ENCODE measurements at places on chromosomes 6 and 20.

DNA sequence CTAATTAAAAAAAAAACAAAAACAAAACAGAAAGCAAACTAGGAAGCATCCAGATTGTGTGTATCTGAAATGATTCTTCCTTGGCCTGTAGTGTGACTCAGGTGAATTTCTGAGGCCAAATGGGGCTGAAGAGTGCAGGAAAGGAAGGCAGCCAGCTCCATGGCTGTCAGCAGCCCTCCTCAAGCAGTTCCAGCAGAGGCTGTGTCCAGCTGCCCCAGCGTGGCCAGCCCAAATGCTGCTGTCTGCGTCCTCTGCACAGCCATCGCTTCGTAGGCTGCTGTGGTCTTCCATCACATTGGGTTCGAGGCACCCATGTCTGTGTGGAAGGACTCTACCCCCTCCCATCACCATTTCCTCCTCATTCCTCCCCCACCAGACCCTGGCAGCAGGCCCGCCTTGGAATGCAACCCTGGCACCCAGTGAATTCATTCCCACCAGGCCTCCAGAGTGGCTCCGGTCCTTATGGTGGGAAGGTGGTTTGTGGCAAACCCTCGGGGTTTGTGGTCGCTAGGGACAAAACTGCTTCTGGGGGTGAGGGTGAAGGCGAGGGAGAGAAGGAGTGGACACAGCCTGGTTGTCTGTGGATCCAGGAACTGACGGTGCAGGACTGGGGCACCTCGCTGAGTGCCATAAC lies 81.5 kb downstream of the MYLK4 start:
- no peak for DNase-seq

GRCh38 chr6:25192590-25193459 lies 86.3 kb upstream of the CARMIL1 start:
- DNase-seq = no peak

GRCh38 chr20:58077282-58077681 lies 151.2 kb downstream of the ANKRD60 start:
- DNase-seq = no peak

DNA sequence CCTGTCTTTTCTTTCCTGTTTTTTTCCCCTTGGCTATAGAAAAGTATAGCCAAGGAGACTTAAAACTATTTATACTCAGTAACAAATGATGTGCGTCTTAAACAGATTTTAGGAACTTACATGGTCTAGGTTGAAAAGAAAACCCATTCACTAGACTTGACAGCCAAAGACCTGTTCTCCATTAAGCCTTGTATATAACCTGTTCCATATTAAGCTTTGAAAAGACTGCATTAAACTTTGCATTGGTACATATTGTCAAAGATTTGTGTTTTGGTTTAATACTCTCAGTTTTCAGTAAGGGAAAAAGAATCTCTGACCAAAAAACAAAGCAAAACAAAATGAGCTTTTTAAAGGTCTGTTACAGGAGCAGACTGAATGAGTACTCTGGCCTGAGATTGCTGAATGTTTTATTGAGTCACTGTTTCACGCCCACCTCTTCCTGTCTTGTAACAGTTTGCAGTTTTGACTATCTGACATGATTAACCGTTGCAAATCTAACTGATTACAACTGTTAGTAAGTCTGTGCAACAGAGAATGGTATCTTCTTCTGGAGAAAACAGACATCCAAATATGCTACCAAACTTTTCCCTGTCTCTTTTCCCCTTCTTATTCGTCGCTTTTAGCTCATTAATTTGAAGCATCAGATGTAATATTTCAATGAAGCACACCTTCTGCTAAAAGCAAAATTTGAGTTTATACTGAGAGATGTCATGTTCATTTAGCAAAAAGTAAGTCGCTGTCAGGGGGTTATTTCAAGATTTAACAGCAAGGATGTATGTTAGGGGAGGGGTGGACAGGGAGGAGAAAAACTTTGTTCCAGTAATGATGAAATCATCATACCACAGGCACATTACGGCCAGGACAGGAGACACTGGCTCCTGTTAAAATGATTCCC lies 59.1 kb upstream of the SUPT3H start:
- DNase-seq = no peak

DNA sequence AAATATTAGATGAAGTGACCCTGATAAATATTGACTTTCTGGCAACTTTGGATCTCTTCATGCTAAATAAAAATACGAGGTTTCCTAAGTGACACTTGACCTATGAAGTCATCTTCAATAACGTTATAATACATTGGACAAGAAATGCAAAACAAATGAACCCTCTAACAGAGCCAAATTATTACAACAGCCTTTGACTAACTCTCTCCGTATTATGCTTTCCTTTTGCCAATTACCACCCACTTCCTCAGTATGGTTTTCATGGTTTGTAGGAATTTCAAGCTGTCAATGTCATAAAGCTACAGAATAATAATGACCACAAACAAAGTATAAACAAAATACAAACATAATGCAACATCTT lies 210.5 kb downstream of the MOXD1 start:
- no peak for DNase-seq

DNA sequence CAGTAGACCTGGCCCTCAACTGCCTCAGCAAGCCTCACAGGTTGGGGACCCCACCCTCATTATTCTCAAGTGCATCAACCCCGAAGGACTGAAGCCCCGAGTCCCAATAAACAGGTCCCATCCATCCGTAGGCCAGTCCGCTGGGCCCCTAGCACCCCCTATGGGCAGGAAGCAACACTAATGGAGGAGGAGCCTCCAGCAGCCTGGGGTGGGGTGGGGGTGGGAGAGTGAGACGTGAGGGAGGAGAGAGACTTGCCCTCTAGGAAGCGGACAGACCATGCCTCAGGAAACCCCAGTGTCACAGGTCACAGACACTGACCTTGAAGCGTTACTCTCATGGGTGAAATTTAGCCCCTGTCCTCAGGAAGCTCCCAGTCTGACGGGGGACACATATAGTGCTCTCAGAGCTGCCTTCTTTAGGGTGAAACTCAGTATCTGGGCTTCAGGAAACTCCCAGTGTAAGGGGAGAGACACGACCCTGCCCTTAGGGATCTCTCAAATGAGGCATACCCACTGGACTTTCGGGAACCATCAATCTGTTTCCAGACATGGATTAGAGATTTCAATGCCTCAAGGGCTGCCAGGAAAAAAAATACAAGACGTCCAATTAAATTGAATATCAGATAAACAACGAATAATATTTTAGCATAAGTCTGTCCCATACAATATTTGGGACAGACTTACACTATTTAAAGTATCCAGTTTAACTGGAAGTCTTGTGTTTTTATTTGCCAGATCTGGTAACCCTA lies 125.8 kb downstream of the MRPL14 start:
- no peak for DNase-seq

GRCh38 chr20:60352596-60352995 lies 394.4 kb downstream of the CDH26 start:
- DNase-seq = no peak

DNA sequence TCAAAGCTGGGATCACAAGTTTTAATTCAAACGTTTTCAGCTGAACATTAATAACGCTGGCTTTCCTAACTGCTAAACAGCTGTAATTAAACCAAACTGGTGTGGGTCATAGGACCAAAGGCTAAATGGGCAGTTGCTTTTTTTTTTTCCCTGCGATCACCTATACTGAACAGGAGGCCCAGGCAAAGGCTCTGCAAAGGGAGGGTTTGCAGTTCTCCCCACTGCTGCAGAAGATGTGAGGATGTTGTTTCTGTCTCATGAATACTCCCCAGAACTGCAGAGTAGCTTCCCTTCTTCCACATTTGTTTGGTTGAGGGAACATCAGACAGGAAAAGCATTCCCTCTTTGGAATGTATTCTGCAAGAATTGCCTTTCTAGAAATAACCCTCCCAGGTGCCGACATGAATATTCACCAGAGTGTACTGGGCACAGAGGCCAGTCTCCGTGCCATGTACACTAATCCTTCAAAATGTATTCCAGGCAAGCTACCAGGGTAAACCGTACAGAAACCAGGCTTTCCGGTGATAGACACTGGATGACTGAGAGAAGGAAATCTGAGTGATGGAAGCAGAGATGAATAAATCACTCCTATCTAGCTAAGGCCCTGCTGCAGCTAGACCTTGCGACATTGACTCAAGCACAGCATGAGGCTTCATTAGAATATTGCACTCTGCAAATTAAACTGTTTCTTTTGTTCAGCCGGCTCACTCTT lies 370.1 kb downstream of the BTBD9 start:
- DNase-seq = no peak

DNA sequence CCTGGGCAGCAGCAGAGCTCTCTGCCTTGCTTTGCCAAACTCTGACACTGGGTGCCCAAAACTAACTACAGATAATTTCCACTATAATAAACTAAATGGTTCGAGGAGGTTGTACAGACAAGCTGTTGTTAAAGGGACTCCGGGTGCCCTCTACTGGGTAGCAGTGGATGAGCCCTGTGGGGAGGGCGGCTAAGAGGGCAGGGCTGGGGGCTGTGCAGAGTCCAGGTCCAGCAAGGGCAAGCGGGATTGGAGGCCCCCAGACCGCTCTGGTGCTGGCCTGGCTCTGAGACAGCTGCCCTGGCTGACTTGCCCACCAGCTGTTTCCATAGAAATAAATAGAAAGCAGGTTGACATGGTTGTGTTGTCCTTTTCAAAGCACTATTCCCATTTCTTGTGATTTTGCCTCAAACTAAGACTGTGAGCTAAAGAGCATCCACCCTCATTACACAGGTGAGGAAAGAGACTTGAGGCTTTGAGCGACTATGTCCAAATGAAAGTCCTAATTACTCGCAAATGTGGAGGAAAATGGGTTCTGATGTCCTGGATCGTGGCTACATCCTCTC lies 167.6 kb upstream of the CST7 start:
- no peak for DNase-seq

Data from stimulated activated CD4-positive, alpha-beta T cell treated with anti-CD3 and anti-CD28 coated beads, Interleukin-1b, Interleukin-23, amount 100 ng/mL, for 1 hour (primary cell).